Transverse colon (tissue), 4 donors: ENCODE measurements at places on chromosomes 7 and 10. TPM values are rescaled to one million over a fixed set of nuclear protein-coding genes. Genes with fewer than 3 reads are reported as not detected.

DNA sequence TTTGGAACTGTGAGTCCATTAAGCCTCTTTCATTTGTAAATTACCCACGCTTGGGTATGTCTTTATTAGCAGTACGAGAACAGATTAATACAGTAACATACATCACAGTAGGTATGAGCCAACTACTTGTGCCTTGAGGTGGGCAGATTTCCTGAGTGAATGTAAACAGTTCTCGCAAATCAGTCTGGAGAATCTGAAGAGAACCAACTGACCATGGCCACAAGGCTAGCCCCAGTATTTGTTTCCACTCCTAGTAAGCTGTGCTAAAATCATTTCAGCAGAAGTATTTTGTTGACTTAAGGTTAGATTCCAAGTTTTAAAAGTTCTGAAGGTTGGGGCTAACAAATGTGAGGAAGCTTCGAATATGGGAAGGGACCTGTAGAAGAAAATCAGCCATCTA is 82.9 kb downstream of the NOD1 start:
- no peaks in the 10 kb centered on the region for H3K27me3 ChIP-seq
- H3K4me3 ChIP-seq: no peak overlapping the region
- H3K36me3 ChIP-seq: no peaks in the 10 kb centered on the region
- no peak overlapping the region for H3K27ac ChIP-seq
- H3K4me1 ChIP-seq: no peaks in the 10 kb centered on the region

DNA sequence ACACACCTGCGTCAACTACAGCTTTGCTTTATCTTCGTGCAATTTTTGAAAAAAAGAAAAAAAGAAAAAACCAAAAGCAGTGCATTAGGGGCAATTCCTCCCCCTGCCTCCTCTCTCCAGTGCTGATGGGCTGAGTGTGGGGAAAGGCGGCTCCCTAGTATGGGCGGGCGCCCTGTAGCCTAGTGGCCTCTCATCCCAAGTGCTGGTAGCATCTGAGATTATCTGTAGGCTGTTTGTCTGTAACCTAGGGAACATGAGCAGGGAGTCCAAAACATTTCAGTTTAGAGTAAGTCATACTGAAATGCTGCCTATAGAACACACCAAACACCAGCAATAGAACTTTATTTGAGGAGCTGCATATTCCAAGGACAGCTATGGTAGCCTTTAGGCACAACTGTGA is 24.6 kb upstream of the BAMBI start:
- H3K36me3 ChIP-seq: no peaks in the 10 kb centered on the region
- H3K4me3 ChIP-seq: no peak overlapping the region
- no peaks in the 10 kb centered on the region for H3K27me3 ChIP-seq
- no peak overlapping the region for H3K27ac ChIP-seq
- H3K4me1 ChIP-seq: no peaks in the 10 kb centered on the region
- no peak for DNase-seq

DNA sequence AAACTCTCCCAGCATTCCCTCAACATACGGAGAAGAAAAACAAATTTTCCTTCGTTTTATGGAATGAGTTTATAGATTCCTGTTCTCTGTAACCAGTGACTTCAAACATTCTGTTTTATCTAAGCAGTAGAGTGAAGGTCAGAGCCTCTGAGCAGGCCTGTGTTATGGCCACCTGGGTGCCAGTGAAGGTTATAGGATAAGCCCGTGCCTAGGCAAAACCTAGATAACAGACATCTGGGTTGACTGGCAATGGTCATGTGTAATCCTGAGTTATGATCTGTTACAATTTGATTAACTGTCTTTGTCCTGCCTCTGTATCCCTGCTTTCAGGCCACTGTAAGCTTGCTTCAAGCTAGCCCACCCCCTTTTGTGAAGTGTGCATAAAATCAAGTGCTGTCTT is 8.3 kb downstream of the LSM5 start:
- no peaks in the 10 kb centered on the region for H3K36me3 ChIP-seq

- no peak overlapping the region for H3K27ac ChIP-seq
- H3K27me3 ChIP-seq: no peaks in the 10 kb centered on the region
- no peaks in the 10 kb centered on the region for H3K4me1 ChIP-seq
Observed at GRCh38 chr7:78959477-78959876, 494.0 kb downstream of the MAGI2 start.

Gene BAMBI
- 1.2 TPM for total RNA-seq

Gene DKK1
- total RNA-seq: not detected

Gene COL26A1
- not detected for total RNA-seq

Gene CADPS2
- total RNA-seq: 9.0 TPM

Gene WEE2
- not detected for total RNA-seq

Gene ZNF117
- 2.2 TPM for total RNA-seq
